ENCODE measurements at places on chromosomes 4 and X.

DNA sequence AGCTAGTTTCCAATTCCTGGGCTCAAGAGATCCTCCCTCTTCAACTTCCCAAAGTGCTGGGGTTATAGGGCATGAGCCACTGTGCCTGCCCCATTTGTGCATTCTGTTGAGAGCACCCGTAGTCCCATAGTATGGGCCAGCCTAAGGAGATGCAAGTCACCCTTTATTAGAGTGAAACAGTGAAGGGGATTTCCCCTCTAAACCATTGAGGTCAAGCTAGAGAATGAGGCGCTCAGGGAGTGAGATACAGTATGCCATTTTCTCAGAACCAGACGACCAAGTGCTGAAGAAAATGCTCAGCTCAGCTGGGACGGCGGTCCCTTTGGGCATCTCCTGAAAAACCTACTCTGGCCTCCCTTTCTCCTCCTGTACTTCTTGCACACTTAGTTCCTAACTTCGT is 18.7 kb downstream of the RNF4 start:
- no peak for DNase-seq

GRCh38 chr4:77854431-77855111 is 8.1 kb upstream of the MRPL1 start:
- DNase-seq: no peak

- no peak for DNase-seq
Observed at GRCh38 chr4:147366164-147366563, 114.7 kb upstream of the EDNRA start.

GRCh38 chrX:1427756-1428155 is 25.0 kb downstream of the ASMTL start:
- DNase-seq: no peak

DNA sequence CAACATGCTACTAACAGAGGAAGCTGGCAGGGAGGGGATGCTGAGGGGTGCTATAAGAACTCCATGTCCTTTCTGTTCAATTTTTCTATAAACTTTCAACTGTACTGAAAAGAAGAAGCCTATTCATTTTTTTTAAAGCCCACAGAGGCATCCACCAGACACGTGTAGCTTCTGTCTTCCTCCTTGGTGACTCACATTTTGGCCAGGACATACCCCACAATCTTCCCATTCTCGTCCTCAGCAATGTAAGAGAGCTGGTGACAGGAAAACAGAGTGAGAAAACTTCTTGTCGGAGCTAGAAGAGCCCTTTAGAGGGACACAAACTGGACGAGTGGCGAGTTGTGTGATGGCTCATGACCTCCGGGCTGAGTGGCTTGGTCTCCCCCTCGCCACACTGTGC is 1.1 kb downstream of the NAA10 start:
- DNase-seq: peak; percentile 65

Data from fibroblast of skin of back (primary cell).